ENCODE measurements at places on chromosomes 6 and 20.

GRCh38 chr6:87671555-87672029 is 30.4 kb downstream of the AKIRIN2 start:
- DNase-seq = no peak

- no peak for DNase-seq
Measured at GRCh38 chr6:143629104-143630080, 48.4 kb upstream of the PHACTR2 start.

GRCh38 chr20:1500496-1500895 is 9.3 kb upstream of the SIRPB2 start:
- no peak for DNase-seq

- no peak for DNase-seq
Measured at GRCh38 chr6:81761197-81761596, 8.7 kb upstream of the TENT5A start.

- no peak for DNase-seq
Measured at GRCh38 chr20:42027746-42028268, 409.6 kb upstream of the CHD6 start.

- no peak for DNase-seq
Measured at GRCh38 chr6:87723170-87724078, 21.4 kb upstream of the AKIRIN2 start.

GRCh38 chr6:36682328-36683144 is 4.0 kb downstream of the CDKN1A start:
- DNase-seq = no peak

DNA sequence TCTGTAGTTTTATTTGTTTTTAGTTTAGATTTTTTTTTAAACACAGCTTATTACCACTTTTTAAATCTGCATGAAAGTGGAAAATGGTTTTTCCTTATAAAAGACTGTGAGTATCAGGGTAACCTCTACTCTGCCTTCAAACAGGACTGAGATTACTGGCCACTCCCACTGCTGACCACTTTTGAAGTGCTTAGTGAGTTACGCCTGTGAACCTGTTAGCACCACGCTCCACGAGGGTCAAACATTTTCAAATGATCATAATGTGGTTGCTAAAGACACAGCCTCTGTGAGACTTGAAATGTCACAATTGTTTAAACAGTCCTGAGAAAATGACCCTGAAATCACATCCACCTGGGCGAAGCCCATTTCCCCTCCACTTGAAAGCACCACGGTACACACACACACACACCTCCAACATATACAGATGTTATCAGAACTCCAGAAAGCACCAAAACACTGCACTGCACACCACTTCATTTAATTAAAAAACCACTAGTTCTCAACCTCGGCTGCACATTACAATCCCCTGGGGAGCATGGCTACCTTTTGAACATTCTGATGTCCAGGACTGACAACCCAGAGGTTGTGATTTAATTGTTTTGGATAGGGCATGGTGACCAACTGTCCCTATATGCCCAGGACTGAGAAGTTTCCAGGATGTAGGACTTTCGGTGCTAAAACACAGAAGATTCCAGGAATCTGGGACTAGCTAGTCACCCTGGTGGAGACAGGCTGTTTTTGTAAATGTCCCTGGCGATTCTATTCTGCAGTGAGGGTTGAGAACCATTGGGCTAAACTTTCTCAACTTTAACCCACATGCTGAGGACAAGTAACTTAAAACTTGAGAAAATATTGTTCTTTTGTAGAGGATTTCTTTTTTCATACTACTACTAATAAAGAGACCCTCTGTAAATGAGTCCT is 176.4 kb upstream of the MYLIP start:
- no peak for DNase-seq

- no peak for DNase-seq
Measured at GRCh38 chr6:70686548-70687133, 19.0 kb downstream of the SMAP1 start.

- DNase-seq = no peak
Measured at GRCh38 chr6:159252955-159253508, 83.8 kb downstream of the FNDC1 start.

- no peak for DNase-seq
Measured at GRCh38 chr6:111301946-111302345, 181.1 kb downstream of the REV3L start.

DNA sequence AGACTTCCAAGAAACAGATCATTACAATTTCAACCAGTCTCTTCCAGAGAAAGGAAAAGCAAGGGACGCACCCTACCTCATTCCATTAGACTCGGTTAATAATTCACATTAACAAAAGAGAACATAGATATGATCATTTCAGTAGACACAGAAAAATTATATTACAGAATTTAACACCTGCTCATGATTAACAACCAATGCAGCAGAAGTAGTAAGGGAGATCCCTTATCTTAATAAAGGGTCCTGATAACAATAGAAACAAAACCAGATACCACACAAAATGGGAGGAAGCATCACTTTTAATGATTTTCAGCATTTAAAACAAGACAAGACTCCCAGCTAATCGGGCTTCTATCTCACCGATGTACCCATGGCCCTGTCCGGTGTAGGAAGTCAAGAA is 215.0 kb downstream of the TBC1D7 start:
- DNase-seq = no peak

DNA sequence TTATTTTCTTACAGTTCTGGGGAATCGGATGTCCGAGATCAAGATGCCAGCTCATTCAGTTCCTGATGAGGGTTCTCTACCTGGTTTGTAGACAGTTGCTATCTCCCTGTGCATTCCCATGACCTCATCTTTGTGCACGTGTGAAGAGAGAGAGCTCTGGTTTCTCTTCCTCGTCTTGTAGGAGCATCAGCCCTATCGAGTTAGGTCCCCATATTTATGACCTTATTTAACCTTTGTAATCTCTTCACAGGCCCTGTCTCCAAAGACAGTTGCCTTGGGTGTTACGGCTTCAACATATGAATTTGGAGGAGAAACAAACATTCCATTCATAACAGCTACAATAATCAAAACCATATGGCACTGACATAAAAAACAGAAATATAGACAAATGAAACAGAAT is 455.3 kb downstream of the HACE1 start:
- DNase-seq = no peak

- DNase-seq = no peak
Measured at GRCh38 chr6:7137335-7138045, 29.7 kb downstream of the RREB1 start.

DNA sequence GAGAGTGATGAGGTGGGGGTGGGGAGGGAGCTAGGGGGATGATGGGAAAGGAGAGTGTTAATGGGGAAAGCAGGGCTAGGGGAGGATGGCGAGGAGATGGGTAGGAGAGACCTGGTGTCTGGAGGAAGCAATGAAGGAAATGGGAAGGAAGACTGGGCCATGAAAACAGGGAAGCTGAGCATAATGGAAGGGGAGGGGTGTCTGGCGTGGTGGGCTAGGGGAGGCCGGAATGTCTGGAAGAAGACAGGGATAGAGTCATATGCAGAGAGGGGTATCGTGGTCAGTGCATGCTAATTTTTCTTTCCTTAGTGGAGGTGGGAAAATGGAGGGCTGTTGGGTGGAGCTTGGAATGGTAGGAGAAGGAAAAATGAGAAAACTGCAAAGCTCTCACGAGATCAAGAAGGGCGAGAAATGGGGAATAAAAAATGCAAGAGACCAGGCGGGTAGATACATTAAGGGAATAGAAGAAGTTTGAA is 423 bp downstream of the KLHDC3 start:
- DNase-seq = no peak

- DNase-seq = no peak
Measured at GRCh38 chr20:50580016-50580747, 70.0 kb downstream of the PTPN1 start.

DNA sequence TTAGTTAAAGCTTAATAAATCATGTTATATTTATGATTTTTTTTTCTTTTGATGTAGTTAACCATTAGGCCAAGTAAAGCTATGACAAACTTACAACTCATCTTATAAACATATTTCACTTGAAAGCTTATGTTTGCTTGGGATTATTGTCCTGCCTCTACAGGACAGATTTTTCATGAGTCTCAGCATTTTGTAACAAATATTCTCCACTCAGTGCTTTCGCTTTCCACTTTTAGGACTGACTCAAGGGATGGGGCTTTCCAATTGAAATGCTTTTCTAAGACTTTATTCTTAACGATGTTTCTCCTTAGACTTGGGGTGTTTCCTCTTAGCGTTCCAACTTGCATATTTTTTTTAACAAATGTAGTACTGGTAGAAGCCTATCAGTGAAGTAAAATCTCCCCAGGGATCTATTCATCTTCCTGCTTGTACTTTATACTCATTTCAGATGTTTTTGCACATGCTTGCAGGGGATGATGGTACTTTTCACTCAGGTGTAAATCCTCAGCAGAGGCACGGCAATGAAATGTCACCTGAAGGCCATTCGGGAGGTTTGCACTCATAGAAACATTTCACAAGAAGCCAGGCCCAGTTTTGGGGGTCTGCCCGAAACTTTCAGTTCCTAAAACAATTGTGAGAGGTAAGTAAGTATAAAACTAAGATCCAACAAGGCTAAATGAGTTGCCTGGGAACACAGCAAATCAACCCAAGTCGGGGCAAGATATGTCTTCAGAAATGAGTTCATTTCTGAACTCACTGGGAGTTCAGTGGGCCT is 298.1 kb upstream of the FOXQ1 start:
- no peak for DNase-seq

GRCh38 chr6:83615025-83615999 is 93.6 kb downstream of the SNAP91 start:
- no peak for DNase-seq

DNA sequence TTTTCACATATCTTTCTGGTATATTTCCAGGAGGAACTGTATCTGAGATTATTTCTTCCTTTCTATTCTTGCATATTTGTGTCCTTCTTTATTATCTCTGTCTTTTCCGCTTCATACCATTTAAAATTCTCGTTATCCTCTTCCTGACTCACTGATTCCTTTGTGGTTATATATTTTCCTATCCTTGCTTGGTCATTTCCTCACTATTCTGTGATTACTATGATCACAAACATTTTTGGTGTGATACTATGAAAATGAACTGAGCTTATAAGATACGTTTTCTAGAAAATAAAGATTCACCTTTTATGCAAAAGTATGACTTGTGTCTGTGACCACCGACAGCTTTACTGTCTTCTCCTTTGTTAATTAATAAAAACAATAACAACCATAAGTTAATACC is 26.5 kb upstream of the MYCT1 start:
- DNase-seq = no peak

DNA sequence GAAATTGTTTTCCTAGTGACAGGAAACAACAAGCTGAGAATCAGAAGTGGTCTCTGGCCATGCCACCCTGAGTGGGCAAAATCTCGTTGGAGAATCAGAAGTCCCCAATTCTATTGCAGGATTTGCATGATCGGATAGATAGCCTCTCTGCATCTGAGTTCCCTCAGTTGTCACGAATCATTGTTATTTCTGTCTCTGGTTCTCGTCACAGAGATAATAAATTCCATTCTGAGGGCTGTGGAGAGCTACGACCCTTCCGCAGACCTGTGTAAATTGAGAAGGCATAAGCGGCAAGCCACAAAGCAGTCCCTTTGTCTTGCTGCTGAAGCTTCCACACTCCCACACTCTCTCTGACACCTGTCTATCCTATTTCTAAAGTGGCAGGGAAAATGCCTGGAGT is 102.4 kb upstream of the CNR1 start:
- no peak for DNase-seq

GRCh38 chr6:136208783-136209182 is 41.3 kb downstream of the MTFR2 start:
- DNase-seq = no peak

- no peak for DNase-seq
Measured at GRCh38 chr6:90846824-90847223, 260.0 kb upstream of the MAP3K7 start.

GRCh38 chr6:147395158-147395557 is 113.3 kb upstream of the SAMD5 start:
- no peak for DNase-seq

DNA sequence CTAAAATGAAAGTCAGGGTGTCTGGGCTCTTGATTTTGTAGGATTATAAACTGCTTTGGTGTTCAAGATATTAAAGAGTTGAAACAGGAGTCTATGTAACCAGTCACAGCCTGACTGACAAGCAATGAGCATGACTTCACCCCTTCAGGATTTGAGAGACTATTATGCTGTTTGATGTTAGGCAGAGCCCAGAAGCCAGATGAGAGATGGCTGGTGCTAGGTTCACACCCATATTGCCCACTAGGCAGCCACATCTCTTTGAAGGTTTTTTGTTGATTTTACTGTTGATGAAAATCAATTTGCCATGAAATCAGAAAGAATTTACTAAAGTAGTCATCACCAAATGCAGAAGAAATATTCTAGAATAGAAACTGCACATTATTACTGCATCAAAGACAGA is 243.6 kb downstream of the KHDRBS2 start:
- DNase-seq = no peak

DNA sequence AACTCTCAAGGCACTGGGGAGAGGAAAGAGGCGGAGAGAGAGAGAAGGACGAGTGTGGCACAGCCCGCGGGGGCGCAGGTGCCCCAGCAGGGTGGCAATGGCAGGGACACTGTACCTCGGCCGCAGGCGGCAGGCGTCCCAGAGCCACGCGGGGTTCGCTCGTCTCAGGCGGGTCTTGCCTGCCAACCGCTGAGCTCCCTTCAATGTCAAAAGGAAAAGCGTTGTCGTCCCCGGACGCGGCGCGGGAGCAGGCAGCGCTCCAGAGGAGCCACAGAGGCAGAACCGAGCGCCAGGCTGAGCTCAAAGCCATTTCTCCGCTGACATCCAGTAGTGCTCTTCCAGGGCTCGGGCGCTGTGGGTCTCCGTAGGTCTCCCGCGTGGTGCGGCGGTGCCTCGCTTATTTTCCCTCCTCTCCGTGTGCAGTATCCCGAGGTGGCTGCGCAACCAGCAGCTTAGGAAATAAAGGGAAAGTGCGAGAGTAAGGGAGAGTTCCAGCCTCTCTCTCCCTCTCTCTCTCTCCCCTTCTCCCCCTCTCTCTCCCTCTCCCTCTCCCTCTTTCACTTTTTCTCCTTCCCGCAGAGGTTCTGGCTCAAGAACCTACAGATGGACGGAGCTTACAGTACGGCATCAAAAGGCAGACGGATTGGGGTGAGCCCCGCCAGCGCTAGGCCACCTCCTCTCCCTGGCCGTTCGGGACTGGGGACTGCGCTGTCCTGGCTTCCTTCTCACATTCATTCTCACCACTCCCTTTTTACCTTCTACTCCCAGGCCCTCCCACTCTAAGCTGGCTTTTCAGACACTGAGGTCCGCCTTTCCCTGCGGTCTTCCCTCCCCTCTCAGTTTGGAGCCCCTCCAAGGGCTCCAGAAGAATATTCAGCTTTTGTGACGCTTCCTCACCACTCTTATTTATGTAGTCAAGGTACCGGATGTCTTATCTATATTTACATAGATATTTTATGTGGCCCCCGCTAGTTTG is at the start of gene LAMA4:
Gene LAMA4, minus strand, starts transcription at position 727 of the 976 bp plus-strand sequence. Its CDS starts 417 bp downstream, at position 310.
- no peak for DNase-seq

All from stimulated activated CD8-positive, alpha-beta memory T cell treated with anti-CD3 and anti-CD28 coated beads, Interleukin-15, amount 100 ng/mL, for 1 hour (primary cell).